ENCODE measurements at places on chromosomes 16 and 17.

DNA sequence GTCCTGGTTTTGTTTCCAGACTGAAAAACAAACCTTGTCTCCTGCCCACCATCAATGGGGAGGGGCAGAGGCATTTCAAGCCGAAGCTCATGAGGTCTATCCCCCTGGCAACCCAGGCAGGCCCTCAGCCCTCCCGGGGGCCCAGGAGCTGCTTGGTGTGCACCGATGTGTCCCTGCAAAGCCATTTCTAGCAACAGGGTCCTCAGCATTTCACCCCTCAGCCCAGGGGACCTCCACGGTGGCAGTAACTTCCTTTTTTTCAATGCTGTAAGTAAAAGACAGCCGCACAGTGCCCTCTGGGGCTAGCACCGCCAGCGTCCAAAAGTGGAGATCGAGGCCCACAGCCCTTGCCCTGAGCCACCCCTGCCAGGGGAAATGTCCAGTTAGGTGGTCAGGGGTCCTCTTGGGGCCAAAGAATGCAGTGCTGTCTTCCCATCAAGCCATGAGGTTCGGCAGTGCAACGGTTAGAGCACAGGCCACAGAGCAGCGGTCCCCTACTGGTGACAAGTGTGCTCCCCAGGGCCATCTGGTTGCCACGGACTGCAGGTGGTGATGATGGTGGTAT lies 79.9 kb downstream of the LITAF start:
- no peak for DNase-seq

- DNase-seq = no peak
Observed at GRCh38 chr17:14304773-14305517, 4.1 kb downstream of the HS3ST3B1 start.

DNA sequence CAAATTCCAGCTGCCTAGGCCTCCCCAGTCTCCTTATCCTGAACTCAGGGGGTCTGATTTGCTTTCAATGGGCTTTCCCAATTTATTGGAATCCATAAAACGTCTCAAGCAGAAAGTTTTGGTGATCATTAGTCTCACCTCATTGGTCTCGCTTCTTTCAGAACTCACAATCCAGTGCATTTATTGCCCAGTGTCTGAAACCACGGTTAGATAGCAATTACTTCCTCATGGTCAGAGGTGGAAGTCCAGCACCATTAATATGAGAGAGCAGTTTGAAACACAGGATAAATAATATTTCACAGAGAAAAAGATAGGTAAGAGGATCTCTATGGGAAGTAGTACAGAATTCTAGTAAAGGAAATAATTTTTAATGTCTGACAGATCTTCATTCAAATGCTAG lies 128.7 kb downstream of the TOX3 start:
- no peak for DNase-seq

DNA sequence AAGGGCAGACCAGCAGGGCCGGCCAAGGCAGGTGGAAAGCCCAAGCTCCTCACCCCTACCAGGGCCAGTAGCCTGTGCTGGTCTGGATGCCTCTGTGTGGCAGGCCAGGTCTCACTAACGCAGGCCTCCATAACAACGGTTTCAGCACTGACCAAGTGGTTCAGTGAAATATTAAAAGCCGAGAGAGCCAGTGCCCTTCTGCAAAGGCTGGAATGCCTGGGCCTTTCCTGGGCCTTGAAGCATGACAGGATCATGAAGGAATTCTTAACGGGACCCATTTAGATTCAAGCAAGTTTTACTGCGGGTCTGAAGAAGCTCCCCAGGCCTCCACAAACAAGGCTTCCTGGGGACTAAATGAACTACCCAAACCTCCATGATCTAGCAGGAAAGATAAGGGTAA lies 16.3 kb downstream of the ADAD2 start:
- no peak for DNase-seq

DNA sequence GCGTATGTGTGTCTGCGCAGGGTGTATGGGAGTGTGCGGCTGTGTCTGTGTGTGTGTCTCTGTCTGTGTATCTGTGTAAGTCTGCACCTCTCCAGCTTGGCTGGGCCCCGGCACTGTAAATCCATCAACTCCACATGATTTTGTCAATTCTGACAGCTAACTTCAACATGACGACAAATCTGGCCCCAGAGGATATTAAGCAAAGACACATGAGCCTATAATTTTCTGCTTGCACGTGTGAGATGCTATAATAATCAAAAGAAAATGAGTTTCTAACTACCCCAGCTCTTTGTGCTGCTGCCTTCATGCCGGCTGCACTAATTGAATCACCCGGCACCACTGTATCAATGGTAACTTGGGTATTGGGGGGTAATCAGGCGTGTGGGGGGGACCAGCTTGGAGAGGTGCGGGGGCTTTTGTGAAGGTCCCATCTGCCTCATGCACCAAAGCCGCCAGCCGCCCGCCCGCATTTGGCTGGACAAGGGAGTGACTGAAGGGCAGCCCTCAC lies 57.6 kb upstream of the LHX1 start:
- no peak for DNase-seq

GRCh38 chr16:81158964-81159363 lies 62.8 kb upstream of the GCSH start:
- DNase-seq = no peak

DNA sequence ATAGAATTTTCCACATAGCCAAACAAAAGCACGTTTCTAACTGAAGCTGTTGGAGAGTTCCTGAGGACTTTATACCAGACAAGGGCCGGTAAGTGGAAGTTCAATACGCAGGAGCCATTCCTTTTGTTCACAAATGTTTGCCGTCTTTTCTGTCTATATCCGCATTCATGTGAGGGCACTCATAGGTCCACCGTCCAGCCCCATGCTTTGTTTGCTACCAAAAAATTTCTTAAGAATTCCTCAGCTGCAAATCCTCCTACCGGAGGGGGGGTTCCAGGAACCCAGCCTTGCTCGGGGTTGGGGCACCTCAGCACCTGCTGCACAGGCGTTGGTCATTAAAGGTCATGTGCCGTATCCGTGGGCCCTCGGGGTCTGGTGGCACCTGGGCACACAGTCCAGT lies 276.8 kb downstream of the SEC14L1 start:
- no peak for DNase-seq

GRCh38 chr16:29024278-29024677 lies 39.4 kb downstream of the LAT start:
- DNase-seq = no peak
